ENCODE measurements at places on chromosomes 3 and 15. TPM values are rescaled to one million over a fixed set of nuclear protein-coding genes. Genes with fewer than 3 reads are reported as not detected.

LPP gene
- total RNA-seq, result 33.3 TPM

FBN1 gene
- 1,470 TPM for total RNA-seq

TMEM44 gene
- total RNA-seq, result 35.2 TPM

CGNL1 gene
- total RNA-seq, result 0.59 TPM

Measured in smooth muscle cell of the coronary artery (primary cell).